ENCODE measurements at places on chromosomes 2 and 18.

DNA sequence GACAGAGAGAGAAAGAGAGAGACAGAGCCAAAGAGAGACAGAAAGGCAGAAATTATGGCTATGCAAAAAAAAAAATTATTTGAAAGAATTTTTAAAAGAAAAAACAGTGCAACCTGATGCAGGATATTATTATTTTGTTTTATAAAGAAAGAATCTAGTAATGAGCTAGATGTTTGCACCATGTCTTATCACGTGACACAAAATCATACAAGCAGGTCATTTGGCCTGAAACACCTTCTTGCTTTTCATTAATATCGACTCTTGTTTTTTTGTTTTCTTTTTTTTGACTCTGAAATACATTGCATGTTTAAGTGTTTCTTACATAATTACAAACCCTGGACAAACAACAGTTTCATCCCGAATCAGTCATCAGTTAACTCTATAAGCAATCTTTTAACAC is 606.0 kb downstream of the LRP1B start:
- DNase-seq: no peak

GRCh38 chr2:88396209-88396608 is 56.3 kb downstream of the FOXI3 start:
- no peak for DNase-seq

DNA sequence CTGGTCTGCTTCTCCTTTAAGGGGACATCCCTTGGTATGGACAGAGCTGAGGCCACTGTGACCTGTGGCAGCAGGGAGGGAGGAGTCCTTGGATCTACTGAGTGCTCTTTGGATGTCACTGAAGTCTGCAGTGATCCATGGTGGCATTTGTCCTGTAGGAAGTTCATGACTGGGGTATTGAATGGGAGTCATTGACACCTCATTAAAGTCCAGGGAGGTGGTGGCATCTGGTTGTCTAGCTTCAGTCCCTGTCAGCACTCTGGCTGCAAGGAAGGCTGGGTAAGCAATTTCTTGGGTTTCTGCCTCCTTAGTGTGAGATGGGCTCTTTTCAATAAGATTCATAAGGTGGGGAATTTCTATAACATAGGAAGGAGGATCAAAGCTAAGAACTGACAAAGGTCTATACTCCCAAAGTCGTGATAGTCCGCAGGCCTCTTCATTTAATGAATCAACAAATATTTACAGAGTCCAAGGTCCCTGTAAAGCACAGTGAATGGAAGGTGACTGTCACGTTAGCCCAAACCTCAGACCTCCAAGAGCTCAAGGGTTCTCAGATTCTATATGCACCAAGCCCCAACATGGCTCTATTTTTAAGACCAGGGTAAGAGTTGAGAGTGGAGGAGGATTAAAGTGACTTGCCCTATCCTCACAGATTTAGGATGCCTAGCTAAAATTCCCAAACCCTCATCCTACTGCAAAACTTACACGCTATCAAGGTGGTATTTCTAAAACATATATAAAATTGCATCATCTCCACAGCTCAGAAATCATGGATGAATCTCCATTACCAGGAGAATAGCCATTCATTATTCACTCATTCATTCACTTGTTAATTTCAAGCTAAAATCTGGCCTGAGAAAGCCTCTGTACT is 40.2 kb downstream of the THNSL2 start:
- no peak for DNase-seq

DNA sequence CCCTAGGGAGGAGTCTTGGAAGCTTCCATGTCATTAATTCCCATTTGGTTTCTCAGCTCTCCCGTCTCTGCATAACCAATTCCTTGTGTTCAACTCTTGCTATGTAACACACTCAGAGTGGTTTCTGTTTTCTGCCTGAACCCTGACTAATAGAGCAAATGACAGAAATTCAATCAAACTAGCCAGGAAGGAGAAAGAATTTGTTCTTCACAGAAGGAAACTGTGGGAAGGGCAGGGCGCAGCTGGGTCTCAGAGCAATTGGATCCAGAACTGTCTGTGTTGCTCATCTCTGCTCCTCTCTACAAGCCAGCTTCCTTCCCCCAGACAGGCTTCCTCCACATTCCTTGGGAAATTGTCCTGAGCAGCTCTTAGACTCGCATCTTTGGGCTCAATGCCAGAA is 269.8 kb downstream of the TNS1 start:
- no peak for DNase-seq

DNA sequence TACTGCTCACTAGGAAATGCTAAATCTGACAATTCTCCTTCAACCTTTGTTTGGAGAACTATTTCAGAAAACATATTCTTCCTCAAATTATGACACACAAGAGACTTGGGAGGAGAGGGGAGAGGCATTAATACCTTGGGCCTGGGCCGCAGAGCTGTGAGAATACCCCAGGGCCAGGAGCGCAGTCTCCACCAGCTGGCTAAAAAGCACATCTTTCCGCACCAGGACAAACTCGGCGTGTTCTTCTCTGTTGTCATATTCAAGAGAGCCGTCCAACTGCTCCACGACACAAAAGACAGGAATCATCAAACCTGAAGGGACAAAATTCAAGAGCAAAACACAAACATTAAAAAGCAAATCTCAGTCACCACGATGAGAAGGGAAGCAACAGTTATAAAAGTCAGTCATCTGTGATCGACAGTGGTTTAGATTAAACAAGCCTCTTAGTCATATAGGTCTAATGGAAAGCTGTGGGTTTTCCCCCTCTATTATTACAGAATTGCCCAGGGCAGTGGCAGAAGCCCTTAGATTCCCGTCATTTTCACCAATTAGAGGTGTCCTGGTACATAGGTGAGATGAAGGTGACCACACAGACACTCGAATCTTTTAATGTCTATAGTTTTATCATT is 24.4 kb downstream of the SATB2 start:
- DNase-seq: no peak

GRCh38 chr2:74694281-74694680 is 40.2 kb downstream of the SEMA4F start:
- DNase-seq: no peak

DNA sequence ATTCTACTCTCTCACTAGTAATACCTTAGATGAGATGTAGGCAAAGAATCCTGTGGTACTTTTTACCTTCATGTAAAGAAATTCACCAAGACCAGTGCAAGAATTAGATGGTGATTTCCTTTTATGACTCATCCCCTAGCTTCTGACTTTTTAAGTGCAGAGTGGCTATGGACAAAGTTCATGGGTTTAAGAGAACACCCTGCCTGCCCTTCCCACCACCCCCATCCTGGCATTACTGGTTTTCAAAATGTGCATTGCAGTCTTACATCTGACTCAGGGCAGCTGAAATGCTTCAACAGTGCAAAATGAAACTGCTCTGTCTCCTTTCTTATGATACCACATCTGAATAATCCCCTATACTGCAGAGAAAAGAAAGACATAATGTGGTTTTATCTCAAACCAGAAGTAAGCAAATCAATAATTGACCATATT is 22.6 kb downstream of the MAIP1 start:
- DNase-seq: no peak

- DNase-seq: no peak
These were observed 686.3 kb upstream of the HS6ST1 start for GRCh38 chr2:129004940-129005490.

DNA sequence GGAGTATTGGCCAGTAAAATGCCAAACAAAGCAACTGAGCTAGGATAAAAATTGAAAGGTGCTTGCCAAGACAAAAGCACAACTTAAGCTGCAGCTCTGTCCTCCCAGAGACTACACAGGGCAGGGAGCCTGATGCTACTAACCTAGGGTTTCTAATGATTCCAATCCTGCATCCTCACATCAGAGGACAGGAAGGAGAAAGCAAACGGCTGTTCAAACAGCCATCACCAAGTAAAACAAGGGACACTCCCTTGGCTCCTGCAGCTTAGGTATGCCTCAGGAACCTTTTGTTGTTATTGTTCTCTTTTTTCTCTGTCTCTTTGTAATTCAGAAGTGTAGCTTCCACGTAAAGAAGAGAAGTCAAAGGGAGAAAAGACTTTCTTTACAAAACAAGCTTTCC is 99.5 kb downstream of the TCF4 start:
- peak; percentile 59 for DNase-seq

DNA sequence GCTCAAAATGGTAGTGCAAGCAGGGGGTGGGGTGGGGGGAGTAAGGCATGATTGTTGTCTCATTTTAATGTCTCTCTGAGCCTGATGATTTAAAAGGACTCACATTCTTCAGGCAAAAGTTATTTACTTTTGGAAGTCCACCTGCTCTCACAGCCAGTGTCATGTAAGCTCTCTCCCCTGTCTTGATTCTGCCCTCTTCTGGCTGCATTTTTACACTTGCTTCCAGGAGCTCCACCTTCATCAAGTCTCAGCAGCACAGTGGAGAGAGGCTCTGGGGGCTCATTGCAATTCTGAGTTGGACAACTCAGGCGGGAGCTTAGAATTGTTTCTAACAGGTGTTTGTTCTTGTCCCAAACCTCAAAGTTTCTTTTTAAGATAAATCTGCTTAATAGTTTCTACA is 39.2 kb downstream of the GNAL start:
- no peak for DNase-seq

DNA sequence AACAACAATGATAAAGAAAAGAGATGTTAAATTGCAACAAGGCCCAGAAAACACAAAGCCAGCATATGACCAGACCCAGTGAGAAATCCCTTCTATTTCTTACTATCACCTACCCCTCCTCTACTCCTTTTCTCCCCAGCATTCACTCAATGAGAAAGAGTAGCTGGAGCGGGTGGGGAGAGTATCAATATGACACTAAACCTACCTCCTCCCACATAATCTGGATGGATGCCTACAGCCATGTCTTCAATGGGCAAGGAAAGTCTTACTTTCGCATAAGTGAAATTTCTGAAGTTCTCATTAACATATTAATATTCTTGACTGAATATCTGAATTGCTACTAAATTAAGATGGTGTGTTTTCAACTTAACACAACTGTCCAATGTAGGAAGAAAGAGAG is 78.2 kb downstream of the AFF3 start:
- no peak for DNase-seq

Data from NCI-H2081 treated with DMSO at 0.1 percent for 48 hours (cell line).